ENCODE measurements at places on chromosomes 16 and 17.

DNA sequence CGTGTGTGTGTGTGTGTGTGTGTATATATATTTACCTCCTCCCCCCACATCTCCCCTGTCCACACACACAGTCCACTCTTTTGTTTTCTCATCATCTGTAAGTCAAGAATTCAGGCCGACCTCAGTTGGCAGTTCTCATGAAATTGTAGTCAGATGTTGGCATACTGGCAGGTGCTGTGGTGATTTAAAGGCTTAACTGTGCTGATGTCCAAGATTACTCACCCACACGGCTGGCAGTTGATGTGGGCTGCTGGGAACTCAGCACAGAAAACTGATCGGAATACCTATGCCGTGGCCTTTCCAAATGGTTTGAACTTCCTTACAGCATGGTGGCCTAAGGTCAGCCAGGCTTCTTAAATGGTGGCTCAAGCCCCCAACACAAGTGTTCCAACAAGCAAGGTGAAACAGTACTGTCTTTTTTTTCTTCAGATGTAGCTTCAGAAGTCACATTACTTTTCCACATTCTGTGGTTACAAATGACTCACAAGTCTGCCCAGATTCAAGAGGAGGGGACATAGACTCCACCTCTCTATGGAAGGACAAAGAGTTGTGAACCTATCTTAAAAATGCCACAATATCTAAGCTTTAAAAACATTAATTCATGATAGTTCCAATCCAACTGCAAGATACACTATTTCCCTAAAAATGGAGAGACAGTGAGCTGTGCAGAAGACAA, 198.5 kb upstream of the HS3ST4 start:
- DNase-seq, result no peak

GRCh38 chr17:3531266-3532101, 26.1 kb downstream of the TRPV3 start:
- DNase-seq, result no peak

GRCh38 chr16:23384878-23385277, 68.1 kb downstream of the COG7 start:
- no peak for DNase-seq

DNA sequence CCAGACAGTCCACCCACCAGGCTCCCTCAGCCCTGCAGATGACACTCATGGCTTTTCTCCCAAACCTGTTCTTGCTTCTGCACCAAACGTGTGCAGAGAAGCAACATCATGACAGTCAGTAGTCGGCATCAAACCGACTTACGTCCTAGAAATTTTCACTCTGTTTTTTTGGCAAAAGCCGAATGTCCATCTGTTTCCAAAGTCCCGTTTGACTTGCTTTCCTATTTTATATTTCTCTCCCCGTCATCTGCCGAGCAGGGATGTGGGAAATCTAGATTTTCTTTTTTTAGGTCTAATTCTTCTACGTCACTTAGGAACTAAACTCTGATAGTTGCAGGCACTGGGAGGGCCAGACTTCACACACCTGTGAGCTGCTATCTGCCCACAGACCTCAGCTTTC, 104.9 kb downstream of the RMI2 start:
- DNase-seq, result no peak

Measured in right forelimb (tissue), 1 donor.